NCI-H187 (cell line): ENCODE measurements at places on chromosomes 6 and 20.

DNA sequence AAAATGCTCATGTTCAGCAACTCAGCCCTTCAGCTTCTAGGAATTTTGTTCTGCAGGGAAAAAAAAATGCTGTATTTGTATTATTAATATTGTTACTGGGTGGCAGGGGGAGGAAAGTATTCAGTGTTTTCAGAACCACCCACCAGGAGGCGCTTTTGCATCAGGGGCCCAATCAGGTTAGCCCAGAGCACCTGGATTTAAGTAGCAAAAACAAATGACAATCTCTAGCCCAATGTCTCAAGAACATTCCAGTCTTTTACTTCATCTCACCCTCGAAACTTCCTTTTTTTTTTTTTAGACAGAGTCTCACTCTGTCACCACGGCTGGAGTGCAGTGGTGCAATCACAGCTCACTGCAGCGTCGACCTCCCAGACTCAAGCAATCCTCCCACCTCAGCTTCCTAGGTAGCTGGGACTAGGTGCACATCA lies 635 bp upstream of the C20orf203 start:
- DNase-seq, result no peak

DNA sequence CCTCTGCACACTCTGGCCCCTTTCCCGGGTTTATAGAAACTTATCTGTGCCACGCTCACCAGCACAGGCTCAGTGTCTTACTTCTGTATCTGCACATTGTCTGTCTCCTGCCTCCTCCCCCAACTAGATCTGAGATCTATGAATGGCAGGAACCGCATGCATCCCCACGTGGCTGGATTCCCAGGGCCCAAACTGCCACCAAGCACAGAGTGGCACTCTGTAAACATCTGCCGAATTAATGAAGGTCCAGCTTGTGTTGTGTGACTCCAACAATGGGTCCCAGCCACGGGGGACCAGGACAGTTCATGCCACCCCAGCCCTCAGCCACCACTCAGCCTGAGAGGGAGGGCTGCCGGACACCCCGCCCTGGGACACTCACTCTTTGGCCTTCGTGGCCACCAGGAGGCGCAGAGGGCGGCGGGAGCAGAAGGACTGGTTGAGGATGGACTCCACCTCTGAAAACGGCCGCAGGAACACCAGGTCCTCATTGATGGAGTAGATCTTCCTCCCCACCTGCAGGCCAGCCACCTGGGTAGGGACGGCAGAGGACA lies 171.1 kb downstream of the PREX1 start:
- DNase-seq, result no peak

DNA sequence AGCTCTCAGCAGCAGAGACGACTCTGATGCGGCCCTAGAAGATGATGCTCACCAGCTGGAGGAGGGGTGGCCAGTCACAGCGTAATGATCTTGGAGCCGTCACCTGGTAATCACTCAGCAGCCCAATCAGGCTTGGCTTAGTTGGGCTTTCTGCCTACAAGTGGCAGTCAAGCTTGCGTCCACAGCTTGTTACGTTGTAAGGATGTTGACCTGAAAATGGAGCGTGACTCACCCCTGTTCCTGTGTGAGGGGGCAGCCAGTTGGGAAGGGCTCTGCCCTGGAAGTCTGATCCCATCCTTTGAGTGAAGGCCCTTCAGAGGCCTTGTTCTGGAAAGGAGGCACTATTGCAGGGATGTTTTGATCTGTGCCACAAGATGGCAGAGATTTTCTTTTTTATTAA lies 49.8 kb downstream of the SPATA2 start:
- no peak for DNase-seq

- no peak for DNase-seq
These were observed 3.5 kb downstream of the MCUR1 start for GRCh38 chr6:13810688-13811446.

DNA sequence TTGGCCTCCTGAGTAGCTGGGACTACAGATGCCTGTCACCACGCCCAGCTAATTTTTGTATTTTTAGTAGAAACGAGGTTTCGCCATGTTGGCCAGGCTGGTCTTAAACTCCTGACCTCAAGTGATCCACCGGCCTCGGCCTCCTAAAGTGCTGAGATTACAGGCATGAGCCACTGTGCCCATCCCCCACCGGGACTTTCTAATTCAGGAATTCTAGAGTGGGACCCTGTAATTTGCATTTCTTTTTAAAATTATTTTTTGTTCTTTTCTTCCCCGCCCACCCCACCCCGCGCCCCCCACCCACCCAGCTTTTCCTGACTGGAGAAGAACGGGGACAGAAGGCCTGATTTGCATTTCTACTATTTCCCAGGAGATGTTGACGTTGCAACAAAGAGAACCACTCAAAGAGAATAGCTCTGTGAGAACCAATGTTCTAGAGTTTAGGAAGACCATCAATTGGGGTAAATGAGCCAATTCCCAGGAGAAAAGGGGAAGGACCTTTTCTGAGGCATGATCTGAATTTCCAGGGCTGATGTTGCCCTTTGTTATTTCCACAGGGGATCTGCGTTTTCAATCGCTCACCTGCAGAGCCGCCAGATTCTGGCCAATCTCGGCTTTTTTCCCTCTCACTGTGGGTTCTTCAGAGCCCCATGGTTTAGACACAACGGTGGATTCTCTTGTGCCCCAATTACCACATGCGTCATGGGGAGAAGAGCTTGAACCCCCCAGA lies 33.2 kb upstream of the TFAP2C start:
- DNase-seq, result no peak

DNA sequence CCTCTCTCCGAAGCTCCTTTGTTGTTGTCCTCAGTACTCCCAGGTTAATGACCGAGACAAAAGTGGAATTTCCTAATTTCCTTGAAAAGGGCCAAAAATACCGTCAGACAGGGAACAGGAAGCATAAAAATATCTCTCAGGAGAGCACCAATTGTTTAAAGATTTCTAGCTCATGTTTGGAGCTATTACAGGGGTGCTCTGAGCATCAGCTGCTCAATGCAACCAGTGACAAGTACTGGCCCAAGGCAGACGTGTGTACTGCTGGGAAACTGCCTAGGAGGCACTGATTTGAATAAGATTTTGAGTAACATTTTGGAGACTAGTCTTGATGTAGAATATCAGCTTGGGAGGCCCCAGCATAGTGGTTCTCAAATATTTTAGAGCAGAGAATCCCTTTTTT lies 17.3 kb downstream of the LAMA4 start:
- no peak for DNase-seq

- DNase-seq, result no peak
These were observed 77.9 kb downstream of the TNFAIP3 start for GRCh38 chr6:137944793-137945498.

GRCh38 chr6:44342489-44342888 lies at the start of gene SPATS1:
TSS of gene SPATS1 (plus strand) at chr6:44342650. CDS start at chr6:44343096, 446 bp downstream.
- no peak for DNase-seq

DNA sequence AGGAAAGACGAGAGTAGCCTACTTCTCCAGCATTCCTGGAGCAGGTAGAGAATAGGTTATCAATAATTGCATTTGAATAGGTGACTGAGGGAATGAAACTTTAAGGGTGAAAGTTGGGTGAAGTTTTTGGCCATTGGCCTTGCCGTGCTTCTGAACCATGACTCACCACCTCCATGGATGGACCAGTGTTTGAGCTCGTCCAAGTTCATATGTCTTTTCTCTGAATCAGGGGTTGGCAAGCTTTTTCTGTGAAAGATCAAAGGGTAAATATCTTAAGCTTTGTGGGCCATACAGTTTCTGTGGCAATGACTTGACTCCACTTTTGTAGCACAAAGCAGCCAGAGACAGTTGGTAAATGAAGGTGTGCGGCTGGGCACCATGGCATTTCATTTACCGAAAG lies 31.8 kb downstream of the SNRNP48 start:
- no peak for DNase-seq

DNA sequence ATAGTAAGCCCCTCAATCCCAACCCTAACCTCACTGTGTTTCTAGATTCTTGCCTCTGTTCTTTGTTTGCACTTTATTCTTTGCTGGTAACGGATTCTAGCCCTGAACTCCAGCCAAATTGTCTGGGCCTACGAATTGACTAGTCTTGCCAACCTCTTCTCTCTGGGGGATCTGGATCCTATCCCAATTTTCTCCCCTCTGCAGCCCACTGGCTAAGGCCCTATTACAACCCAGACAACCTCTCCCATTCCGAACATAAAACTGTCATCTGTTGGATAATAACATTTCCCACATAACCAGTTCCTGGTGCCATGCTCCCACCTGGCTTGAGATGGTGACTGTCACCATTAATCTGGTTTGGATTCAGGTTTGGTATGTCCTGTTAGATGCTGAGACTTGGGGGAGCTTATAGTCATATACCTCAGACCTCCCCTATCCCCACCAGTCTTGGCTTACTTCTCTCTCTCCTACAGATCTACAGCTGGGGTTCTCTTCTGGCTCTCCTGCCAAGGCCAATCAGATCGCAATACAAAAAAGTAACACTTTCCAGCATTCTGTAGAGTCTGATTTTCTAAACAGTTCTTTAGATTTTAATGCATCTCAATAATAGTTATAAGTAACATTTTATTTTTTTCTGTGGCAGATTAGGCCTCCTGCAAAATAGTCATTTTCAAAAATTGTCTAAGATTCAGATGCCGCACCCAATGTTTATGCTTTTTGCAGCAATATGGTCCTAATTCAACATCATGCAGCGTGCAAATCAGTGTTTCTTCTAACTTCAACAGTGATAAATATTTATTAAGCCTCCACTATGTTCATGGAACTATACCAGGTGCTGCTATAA lies 29.8 kb upstream of the AHI1 start:
- no peak for DNase-seq

- DNase-seq, result no peak
These were observed 51.7 kb downstream of the SLC26A8 start for GRCh38 chr6:35972471-35973367.

- DNase-seq, result no peak
These were observed 1144.9 kb upstream of the EYS start for GRCh38 chr6:66851930-66852329.

DNA sequence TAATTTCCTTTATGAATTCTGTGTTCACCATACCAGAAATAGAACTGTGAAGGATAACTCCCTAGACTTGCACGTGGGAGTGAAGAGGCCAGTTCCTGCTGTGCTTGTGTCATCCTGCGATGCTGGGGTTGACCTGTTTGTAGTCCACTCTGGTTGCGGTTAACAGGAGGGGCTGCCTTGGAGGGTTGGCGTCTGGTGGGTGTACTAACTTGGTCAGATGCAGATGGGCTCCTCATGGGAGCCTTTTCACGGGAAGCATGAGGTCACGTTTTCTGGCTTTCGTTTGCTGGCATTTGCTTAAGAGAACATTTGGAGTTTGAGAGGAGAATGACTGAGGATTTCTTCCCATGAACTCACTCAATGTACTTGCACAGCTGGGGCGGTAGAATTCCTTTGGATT lies 41.2 kb downstream of the IGF2R start:
- DNase-seq, result no peak

DNA sequence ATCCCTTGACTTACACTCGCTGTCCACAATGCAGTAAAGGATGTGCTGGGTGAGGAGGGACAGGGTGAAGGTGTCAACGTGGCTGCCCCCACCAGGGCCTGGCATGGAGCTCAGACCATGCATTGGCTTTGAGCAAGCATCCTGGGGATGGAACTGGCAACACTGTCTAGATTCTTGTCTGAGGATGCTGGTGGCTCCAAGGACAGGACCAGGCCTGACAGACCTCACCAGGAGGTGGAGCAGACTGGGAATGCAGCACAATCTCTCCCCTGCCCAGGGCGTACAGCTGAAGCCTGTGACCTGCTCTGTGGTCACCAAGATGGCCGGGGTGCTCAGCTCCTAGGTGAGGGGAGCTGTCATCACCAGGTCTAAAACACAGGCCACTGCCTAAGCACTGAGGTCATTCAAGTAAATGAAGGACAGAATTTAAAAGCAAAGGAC lies 50.9 kb downstream of the MYH7B start:
- no peak for DNase-seq

DNA sequence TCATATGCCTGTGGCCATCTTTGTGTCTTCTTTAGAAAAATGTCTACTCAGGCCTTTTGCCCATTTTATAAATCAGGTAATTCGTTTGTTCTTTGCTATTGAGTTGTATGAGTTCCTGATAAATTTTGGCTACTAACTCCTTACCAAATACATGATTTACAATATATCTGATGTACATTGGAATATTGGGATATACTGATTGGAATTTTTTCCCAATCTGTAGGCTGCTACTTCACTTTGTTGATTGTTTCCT lies 39.2 kb downstream of the BACH2 start:
- DNase-seq, result no peak

GRCh38 chr20:51211191-51211590 lies 188.3 kb upstream of the KCNG1 start:
- no peak for DNase-seq

DNA sequence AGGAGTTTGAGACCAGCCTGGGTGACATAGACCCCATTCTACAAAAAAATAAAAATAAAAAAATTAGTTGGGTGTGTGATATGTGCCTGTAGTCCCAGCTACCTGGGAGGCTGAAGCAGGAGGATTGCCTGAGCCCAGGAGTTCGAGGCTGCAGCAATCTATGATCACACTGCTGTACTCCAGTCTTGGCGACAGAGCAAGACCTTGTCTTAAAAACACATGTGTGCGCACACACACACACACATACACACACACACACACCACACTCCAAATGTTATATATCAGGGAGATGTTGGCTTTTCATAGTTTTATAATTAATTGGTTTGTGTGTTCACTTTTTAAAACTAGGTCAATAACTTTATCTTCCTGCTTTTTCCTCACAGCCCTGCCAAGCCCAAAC lies 110.5 kb downstream of the RTN4IP1 start:
- DNase-seq, result no peak

- no peak for DNase-seq
These were observed 52.8 kb upstream of the CDYL start for GRCh38 chr6:4723383-4723782.
